ENCODE measurements at places on chromosomes 6 and 20. TPM values are rescaled to one million over a fixed set of nuclear protein-coding genes. Genes with fewer than 3 reads are reported as not detected.

GRCh38 chr6:119314885-119315272, 34.7 kb downstream of the MAN1A1 start:
- no peak overlapping the region for H3K4me3 ChIP-seq
- H3K27me3 ChIP-seq = no peaks in the 10 kb centered on the region
- H3K27ac ChIP-seq = no peak overlapping the region
- H3K36me3 ChIP-seq = no peaks in the 10 kb centered on the region

GRCh38 chr6:144055121-144055931, 40.0 kb downstream of the SF3B5 start:
- no peaks in the 10 kb centered on the region for H3K4me1 ChIP-seq
- H3K4me3 ChIP-seq = no peak overlapping the region
- no peaks in the 10 kb centered on the region for H3K36me3 ChIP-seq
- H3K27ac ChIP-seq = no peak overlapping the region
- H3K27me3 ChIP-seq = no peaks in the 10 kb centered on the region
- no peak for DNase-seq

DNA sequence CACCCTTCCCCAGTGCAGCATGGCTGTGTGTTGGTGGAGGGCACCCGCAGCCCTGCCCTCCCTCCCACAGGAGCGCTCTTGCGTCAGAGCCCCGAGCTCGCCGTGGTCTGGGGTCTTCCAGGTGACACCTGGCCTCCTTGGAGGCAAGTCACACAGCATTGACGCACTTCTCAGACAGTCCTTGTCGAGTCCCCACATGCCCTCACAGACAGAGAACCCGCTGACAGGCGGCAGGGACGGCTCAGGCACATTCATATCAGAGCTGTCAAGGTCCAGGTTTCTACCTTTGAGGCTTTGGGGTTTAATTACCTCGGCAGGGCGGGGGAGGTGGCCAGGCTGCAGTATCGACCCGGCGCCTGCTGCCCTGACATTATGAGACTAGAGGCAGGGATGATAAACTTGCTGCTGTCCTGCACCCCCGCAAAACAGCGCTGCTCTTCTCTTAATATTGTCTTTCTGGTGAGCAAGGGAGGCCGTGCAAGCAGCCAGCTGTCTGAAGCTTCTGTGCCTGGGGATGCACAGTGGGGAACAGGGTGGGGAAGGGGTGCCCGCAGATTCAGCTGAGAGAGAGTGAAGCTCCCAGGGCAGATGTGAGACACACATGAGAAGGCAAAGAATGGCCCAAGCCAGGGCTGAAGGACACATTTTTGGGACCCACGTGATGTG, 4.7 kb downstream of the NPEPL1 start:
- DNase-seq = no peak
- H3K27me3 ChIP-seq = no peaks in the 10 kb centered on the region
- H3K27ac ChIP-seq = no peak overlapping the region
- no peak overlapping the region for H3K4me3 ChIP-seq

DNA sequence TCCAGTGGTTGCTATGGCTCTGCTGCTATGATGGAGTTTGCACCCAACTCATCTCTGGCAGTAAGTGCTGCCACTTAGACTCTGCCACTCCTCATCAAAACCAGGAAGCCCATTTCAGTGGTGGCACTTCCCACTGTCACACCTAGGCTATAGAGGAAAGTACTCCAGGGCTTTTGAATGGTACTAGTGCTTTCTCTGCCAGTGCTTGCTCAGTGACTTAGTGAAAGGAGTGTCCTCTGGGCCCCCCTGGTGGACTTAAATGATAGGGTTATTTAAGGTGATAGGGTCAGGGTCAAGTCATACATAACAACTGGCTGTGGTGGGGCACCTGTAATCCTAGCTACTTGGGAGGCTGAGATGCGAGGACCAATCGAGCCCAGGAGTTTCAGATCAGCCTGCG, 22.8 kb downstream of the FITM2 start:
- H3K4me1 ChIP-seq = no peaks in the 10 kb centered on the region
- H3K4me3 ChIP-seq = no peak overlapping the region
- H3K27me3 ChIP-seq = no peaks in the 10 kb centered on the region
- H3K27ac ChIP-seq = no peak overlapping the region
- H3K36me3 ChIP-seq = no peaks in the 10 kb centered on the region

- H3K4me3 ChIP-seq = no peak overlapping the region
- H3K36me3 ChIP-seq = no peaks in the 10 kb centered on the region
- no peaks in the 10 kb centered on the region for H3K27me3 ChIP-seq
- H3K27ac ChIP-seq = peak overlapping the region; percentile 77
- DNase-seq = no peak
Measured at GRCh38 chr6:139251045-139251690, 40.6 kb downstream of the TXLNB start.

PNLDC1 gene
- 1.2 TPM for polyA plus RNA-seq

DNA sequence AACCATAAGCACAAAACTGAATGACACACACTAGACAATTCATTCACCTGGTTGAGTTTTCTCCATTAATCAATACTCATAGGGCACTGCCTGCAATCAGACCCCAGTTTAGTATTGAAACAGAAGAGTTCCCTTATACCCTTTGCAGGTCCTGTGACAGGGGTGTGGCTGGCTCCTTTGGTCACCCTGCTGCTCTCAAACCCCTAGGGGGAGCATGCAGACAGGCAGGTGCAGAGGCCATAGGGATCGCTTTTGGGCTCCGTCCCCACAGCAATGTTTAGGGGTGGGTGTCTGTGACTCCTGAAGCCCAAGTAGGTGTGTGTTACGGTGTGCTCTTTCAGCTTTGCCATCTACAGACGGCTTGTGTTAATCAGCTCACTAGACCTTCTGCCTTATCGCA, 210.4 kb downstream of the CENPW start:
- DNase-seq = no peak
- no peaks in the 10 kb centered on the region for H3K4me1 ChIP-seq
- H3K27ac ChIP-seq = no peak overlapping the region
- no peaks in the 10 kb centered on the region for H3K36me3 ChIP-seq
- no peak overlapping the region for H3K4me3 ChIP-seq

RSPO3 gene
- 0.40 TPM for polyA plus RNA-seq

DNA sequence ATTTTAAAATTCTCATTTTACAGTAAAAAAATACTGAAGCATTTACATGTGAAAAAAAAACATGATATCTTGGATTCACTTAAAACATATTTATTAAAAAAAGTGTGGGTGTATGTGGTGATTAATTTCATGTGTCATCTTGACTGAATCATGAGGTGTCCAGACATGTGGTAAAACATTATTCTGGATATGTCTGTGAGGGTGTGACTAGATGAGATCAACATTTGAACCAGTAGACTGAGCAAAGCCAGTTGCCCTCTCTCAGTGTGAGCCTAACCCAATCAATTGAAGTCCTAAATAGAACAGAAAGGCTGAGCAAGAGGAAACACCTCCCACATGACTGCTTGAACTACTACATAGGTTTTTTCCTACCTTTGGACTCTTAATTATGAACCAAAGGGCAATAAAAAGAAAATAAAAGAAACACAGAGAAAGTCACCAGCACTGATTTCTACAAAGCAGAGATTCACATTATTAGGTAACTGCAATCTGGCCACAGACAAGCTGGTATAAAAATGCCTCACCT, 90.5 kb upstream of the VGLL2 start:
- no peaks in the 10 kb centered on the region for H3K27me3 ChIP-seq
- no peak for DNase-seq
- no peak overlapping the region for H3K4me3 ChIP-seq

- H3K27me3 ChIP-seq = no peaks in the 10 kb centered on the region
- DNase-seq = no peak
- H3K4me1 ChIP-seq = no peaks in the 10 kb centered on the region
- H3K36me3 ChIP-seq = no peaks in the 10 kb centered on the region
- no peak overlapping the region for H3K4me3 ChIP-seq
Measured at GRCh38 chr6:3542032-3542640, 85.3 kb upstream of the SLC22A23 start.

DNA sequence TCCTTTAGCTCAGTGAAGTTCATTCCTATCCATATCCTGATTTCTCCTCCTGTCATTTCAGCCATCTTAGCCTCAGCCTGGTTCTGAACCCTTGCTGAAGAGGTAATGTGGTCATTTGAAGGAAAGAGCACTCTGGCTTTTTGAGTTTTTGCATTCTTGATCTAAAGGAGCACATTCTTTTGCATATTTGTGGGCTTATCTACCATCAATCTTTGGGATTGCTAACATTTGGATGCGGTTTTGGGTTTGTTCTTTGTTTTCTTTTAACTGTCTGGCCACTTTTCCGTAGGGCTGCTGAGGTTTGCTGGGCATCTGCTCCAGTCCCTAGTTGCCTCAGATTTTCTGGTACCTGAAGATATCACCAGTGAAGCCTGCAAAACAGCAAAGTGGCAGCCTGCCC, 238.3 kb downstream of the EPM2A start:
- H3K27me3 ChIP-seq = no peaks in the 10 kb centered on the region
- no peaks in the 10 kb centered on the region for H3K4me1 ChIP-seq
- DNase-seq = no peak

GRCh38 chr6:101482606-101483005, 89.1 kb downstream of the GRIK2 start:
- H3K4me1 ChIP-seq = no peaks in the 10 kb centered on the region
- H3K4me3 ChIP-seq = no peak overlapping the region
- no peak for DNase-seq
- H3K27ac ChIP-seq = no peak overlapping the region
- no peaks in the 10 kb centered on the region for H3K27me3 ChIP-seq

FHL5 gene
- polyA plus RNA-seq = 31.1 TPM

SLC25A27 gene
- polyA plus RNA-seq = 28.8 TPM

- H3K4me1 ChIP-seq = peaks cover 7% of the 10 kb centered on the region
- no peak overlapping the region for H3K4me3 ChIP-seq
- H3K27ac ChIP-seq = no peak overlapping the region
Measured at GRCh38 chr6:168041928-168042327, 37.1 kb downstream of the FRMD1 start.

DNA sequence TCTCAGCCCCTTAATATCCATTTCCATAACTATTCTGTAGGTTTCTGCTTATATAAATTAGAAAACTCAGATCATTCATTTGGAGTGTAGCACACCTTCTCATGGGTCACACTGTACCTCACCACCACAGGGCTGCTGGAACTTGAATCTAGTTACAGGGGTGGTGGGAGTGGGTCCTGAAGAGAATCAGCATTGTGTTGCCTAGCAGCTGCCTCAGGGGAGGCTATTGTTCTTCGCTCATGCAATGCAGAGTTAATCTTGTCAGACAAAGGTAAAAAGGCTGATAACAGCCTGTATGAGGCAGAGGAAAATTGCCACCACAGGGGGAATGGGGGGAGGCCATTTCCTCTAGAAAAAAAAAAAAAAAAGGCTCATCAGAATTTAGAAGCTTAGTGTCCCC, 496.0 kb upstream of the ADGRB3 start:
- no peaks in the 10 kb centered on the region for H3K4me1 ChIP-seq
- no peaks in the 10 kb centered on the region for H3K27me3 ChIP-seq
- H3K4me3 ChIP-seq = no peak overlapping the region

FRS3 gene
- 6.8 TPM for polyA plus RNA-seq

DNA sequence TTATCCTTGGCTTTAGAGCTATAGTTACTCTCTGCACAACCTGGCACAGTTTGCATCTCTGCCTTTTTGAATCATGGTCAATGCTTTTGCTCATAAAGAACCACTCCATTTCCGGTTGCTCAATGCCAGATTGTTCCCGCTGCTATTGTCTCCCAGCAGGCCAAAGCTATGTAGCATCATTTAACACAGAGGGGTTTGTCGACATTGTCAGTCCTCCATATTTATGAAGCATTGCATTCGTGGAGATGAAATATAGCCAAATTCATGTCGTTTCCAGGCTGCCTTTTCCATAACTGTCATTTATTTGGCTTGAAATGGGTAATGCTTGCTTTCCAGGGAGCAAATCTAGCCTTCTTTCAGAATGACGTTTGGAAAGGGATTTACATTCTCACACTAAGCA, 598.8 kb downstream of the EPHA7 start:
- H3K36me3 ChIP-seq = no peaks in the 10 kb centered on the region
- no peak for DNase-seq
- H3K4me3 ChIP-seq = no peak overlapping the region
- H3K4me1 ChIP-seq = no peaks in the 10 kb centered on the region
- H3K27me3 ChIP-seq = no peaks in the 10 kb centered on the region
- H3K27ac ChIP-seq = no peak overlapping the region

DNA sequence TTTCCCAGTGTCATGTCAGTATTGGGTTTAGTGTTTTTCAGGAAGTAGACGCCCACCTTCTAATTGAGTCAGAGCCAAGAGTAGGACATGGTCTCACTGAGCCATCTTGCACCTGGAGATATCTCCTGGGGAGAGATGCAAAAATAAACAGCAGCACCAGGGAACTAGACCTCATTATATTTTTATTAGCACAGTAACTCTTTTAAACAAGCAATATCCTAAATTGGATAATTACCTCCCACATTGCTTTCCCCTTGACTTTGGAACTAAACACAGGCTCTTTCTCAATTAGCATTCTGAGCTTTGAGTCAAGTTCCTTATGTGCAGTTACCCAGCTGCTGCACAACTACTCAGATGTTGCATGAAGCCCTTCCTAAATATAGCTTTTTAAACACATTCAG, 175.4 kb downstream of the IBTK start:
- DNase-seq = no peak
- no peak overlapping the region for H3K4me3 ChIP-seq
- H3K36me3 ChIP-seq = no peaks in the 10 kb centered on the region
- H3K4me1 ChIP-seq = no peaks in the 10 kb centered on the region
- H3K27me3 ChIP-seq = no peaks in the 10 kb centered on the region

CD40 gene
- polyA plus RNA-seq = 35.7 TPM

DNA sequence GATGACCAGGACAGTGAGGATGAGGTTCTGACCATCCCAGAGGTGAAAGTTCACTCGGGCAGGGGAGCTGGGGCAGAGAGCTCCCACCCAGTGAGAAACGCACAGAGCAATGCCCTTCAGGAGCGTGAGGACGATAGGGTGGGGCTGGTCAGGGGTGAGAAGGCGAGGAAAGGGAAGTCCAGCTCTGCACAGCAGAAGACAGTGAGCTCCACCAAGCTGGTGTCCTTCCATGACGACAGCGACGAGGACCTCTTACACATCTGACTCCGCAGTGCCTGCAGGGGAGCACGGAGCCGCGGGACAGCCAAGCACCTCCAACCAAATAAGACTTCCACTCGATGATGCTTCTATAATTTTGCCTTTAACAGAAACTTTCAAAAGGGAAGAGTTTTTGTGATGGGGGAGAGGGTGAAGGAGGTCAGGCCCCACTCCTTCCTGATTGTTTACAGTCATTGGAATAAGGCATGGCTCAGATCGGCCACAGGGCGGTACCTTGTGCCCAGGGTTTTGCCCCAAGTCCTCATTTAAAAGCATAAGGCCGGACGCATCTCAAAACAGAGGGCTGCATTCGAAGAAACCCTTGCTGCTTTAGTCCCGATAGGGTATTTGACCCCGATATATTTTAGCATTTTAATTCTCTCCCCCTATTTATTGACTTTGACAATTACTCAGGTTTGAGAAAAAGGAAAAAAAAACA, 16.6 kb upstream of the SLC22A1 start:
- H3K4me3 ChIP-seq = no peak overlapping the region
- DNase-seq = no peak
- no peak overlapping the region for H3K27ac ChIP-seq

DNA sequence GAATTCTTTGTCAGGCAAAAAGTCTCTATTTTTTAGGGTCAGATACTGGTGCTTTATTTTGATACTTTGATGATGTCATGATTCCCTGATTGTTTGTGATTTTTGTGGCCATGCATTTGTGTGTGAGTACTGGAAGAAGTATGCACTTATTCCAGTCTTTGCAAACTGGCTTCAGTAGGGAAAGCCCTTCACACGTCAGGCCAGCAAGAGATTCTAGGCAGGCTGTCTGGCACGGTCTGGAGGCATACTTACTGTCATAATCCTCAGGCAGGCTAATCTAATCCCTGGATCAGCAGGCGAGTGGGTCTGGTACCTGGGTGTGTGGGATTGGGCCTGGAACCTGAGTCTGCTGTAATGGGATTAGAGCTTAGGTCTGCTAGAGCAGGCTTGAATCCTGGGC, 391.8 kb upstream of the MMS22L start:
- H3K4me1 ChIP-seq = no peaks in the 10 kb centered on the region
- H3K4me3 ChIP-seq = no peak overlapping the region
- H3K27ac ChIP-seq = no peak overlapping the region
- DNase-seq = no peak
